ENCODE measurements at places on chromosomes 3 and 15. TPM values are rescaled to one million over a fixed set of nuclear protein-coding genes. Genes with fewer than 3 reads are reported as not detected.

DNA sequence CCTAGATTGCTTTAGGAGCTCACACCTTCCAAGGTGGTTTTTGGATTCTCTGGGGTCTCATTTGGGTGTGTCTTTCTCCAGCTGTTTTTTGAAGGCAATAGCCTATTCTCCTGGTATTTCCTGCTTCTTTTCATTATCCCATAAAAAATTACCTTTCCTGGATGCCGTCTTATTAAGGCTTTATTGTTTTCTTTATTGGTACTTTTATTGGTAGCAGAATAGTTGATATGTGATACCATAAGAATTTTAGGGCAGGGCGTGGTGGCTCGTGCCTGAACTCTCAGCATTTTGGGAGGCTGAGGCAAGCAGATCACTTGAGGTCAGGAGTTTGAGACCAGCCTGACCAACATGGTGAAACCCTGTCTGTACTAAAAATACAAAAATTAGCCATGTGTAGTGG, 18.3 kb upstream of the MEF2A start:
- DNase-seq = no peak

DNA sequence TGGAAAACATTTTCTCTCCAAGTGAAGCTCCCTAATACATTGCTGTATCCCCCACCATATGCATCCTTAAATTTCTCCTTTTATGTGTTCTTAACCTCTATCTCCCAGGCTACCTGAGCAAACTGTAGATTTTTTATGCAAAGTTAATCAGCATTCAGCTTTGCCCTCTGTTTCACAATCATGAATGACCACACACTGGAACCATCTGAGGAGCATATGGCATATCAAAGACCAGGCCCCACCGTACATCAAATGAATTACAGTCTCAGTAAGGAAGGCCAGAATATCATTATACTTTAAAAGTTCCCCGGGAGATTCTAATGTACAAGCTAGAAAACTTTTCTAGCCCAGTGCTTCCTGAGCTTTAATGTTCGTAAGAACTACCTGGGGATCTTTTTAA, 115.5 kb upstream of the NECTIN3 start:
- DNase-seq = no peak

GRCh38 chr3:5264093-5264600, 76.6 kb downstream of the EDEM1 start:
- no peak for DNase-seq

Gene TMOD2
- total RNA-seq = 9.2 TPM

Gene USP19
- 69.3 TPM for total RNA-seq
